Transverse colon (tissue), 4 donors: ENCODE measurements at places on chromosomes 16 and 17.
A peak's percentile ranks its signal among the peaks of the same experiment; 100 is the strongest.

GRCh38 chr17:82815790-82816305 is 24.0 kb downstream of the ZNF750 start:
- DNase-seq, result peak; percentile 58

DNA sequence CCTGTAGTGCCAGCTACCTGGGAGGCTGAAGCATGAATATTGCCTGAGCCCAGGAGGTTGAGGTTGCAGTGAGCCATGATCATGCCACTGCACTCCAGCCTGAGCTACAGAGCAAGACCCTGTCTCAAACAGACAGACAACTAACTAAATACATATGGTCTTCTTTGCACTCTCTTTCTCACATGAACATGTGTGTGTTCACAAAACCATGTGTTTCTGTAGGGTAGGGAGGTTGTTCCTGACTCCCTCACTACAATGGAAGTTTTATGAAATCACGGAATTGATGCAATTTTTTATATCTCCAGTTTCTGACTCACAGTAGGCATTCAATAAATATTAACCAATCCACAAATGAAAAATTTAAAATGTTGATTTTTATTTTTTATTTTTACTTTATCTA is 48.5 kb downstream of the ABHD15 start:
- DNase-seq, result no peak

- peak; percentile 63 for DNase-seq
Observed at GRCh38 chr16:569445-570254, at the start of gene PIGQ. TSS of gene PIGQ (plus strand) at chr16:569968. CDS start at chr16:574075, 4,107 bp downstream.

DNA sequence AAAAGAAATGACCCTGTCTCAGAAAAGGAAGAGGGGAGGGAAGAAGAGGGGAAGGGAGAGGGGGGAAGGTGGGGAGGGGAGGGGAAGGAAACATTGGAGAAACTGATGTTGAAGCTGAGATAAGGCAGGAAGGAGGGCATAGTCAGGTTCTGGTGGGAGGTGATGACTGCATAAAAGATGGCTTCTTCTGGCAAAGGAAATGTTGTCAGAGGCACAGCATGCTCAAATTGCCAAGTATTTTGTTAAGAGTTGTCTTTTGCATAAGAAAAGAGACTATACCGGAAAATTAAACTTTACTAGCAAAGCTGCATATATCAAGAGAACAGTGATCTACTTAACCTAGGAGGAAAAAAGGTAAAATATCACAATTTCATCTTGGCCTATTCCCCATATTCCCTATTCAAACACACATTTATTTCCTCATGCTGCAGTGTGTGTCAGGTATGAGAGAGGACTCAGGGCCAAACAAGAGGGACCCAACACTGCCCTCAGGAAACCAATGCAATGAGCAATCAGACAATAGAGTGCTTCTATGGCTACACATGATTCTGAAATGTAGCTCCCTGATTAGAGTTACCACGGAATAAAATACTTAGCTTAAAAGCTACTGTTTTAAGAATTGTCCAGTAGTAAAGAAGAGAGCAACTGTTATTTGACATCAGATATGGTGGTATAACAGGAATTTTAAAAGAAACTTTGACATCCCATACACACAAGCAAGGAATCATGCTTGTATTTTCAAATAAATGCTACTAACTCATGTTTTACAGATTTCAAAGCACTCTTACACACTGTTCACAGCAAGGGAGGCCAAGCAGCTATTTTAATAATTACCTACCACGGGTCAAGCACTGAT is 80.9 kb downstream of the PARN start:
- no peak for DNase-seq

DNA sequence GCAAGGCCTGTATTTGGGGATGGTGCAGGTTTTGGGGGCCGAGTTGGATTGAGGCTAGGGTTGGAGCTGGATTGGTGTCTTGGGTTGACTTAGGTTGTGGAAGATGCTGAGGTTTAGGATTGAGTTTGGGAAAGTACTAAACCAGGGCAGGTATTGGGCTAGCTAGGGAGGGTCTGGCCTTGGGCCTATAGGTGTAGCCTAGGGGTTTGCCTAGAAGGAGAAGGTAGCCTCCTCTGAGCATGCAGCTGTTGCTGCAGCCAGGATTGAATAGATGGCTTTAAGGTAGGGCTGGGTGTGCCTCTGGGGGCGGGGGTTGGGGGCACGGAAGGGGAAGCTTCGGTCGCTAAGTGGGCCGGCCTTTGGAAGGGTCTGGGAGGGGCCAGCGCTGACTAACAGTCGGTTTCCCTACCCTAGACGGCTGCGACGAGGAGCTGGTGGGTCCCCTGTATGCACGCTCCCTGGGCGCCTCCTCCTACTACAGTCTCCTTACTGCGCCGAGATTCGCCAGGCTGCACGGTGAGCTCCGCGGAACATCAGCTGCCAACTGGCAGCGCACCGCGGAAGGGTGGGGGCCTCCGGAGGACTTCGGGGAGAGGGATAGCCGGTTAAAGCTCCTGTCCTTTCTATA is 1.2 kb downstream of the CNTNAP1 start:
- peak; percentile 58 for DNase-seq

- no peak for DNase-seq
Observed at GRCh38 chr17:27600471-27600870, 30.5 kb upstream of the LGALS9 start.

DNA sequence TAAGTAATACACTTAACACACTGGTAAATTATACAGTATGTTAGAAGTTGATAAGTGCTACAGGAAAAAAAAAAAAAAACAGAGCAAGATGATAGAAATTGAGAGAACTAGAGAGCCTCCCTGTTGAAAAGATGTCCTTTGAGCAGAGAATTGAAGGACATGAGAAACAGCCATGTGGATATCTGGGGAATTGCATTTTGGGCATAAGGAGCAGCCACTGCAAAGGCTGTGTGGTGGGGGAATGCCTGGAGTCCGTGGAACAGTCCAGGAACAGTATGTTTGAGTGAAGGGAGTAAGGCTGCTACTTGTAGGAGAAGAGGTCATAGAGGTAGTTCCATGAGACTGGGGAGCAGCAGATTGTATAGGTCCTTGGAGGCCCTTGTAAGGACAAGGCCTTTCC is 178.4 kb downstream of the FTO start:
- no peak for DNase-seq

DNA sequence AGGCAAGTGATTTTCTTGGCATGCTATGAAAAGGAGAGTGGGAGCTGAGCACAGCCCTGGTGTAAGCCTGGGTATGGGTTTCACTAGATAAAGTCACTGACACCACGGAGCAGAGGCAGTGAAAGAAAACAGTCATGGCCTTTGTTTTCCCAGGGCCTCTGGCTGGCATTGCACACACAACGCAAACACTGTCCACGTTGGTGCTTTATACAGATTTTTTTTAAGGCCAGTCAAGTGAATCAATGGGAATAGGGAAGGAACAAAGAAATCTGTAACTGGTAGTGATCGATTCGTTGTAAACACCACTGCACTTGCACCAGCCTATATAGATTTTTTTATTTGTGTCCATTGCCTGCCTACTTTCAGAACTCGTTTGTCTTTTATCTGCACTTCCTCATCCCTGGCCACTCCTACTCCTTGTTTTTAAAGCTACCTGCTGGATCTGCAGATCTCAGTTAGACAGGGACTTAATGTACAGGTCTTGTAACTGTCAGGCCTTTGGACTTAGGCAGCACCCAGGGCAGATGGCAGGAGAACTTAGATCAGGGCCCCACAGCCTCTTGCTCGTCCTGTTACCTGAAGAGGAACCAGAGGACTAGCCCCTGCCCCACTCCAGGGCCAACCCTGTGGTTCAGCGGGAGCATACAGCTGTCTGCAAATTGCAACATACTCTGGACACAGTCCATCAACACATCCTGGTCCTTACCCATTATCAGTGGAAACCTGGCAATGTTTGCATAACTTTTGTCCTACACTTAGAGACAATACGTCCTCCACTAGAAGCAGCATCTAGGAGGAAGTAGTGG is 10.6 kb upstream of the TMIGD1 start:
- DNase-seq, result peak; percentile 72

DNA sequence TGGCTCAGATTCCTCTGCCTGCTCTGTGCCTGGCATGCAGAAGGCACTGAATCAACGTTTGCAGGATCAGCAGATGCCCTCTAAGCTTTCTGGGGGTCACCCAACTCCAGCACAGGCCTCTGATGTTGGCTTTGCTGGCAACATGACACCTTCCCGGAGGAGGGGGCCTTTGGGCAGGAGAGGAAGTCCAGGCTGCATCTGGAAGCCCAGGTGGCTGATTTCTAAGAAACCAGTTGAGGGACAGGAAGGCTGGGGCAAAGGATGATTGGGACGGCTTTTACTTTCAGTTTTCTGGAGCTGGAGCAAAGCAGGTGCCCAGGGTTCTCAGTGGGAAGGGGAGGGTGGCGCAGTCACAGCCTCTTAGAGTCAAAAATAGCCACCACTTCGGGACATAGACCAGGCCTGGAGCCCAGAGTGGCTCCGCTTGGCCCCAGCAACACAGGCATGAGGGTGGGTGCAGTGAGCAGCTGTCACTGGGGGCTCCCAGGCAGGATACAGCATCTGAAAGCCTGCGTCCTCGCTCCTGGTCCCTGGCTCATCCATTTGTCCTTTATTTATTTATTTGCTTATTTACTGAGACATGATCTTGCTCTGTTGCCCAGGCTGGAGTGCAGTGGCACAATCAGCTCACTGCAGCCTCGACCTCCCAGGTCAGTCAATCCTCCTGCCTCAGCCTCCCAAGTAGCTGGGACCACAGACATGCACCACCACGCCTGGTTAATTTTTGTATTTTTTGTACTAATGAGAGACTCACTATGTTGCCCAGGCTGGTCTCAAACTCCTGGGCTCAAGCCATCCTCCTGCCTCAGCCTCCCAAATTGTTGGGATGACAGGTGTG is 15.1 kb downstream of the SOCS1 start:
- DNase-seq, result no peak

- DNase-seq, result no peak
Observed at GRCh38 chr16:77433146-77433545, 1.7 kb downstream of the ADAMTS18 start.

- DNase-seq, result no peak
Observed at GRCh38 chr16:35732046-35732810, 2272.8 kb downstream of the TP53TG3F start.

DNA sequence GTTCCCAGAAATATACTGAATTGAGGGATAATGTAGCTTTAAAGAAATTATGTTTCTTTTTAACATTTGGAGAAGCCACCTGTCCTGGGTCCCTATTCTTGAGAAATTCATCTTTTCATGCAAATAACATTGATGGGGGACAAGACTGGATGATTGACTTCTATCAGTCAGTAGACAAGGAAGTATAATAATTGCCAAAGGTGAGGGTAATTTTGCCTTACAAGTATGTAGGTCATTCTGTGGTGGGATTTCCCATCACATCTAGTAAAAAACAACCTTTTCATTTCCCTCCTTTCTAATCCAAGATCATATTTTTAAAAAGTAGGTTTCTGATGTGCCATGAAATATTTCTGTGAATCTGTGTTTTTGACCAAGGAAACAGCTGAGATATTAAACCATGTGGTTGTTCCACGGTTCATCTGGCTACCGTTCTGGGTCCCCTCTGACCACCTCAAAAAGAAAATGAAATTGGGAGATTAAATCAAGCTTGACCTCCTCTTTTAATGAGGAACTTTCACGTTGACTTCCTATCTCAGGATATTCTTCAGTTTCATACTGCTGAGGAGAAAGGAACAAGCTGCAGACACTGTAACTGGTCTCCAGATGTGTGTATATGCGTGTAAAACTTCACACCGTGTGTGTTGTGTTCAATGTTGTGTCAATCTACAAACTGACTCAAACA is 138.6 kb downstream of the MAP2K6 start:
- DNase-seq, result no peak

DNA sequence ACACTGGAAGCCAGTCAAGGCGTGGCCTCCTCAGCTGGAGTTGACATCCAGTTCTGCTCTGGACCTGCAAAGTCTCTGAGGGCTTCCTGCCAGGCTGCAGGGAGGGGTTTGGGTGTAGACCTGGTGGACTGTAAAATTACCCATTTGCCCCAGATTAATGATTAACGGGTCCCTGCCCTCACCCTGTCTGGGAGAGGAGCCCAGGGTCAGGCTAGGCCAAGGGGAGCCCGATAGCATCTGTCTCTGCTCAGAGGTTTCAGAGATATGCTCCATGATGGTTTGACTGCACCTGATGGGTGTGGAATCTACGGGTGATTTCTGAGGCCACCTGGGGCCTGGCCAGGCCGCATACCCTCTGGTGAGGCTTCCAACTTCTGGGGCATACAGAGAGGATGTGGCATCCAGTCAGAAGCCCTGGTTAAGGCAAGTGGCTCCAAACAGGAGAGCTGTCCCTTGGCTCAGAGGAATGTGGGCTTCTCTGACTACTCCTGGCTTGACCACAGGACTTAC is 11.2 kb downstream of the PPY start:
- peak; percentile 86 for DNase-seq

- no peak for DNase-seq
Observed at GRCh38 chr16:55057866-55058265, 127.2 kb downstream of the IRX5 start.

- DNase-seq, result no peak
Observed at GRCh38 chr16:85232369-85233142, 120.3 kb upstream of the CIBAR2 start.

DNA sequence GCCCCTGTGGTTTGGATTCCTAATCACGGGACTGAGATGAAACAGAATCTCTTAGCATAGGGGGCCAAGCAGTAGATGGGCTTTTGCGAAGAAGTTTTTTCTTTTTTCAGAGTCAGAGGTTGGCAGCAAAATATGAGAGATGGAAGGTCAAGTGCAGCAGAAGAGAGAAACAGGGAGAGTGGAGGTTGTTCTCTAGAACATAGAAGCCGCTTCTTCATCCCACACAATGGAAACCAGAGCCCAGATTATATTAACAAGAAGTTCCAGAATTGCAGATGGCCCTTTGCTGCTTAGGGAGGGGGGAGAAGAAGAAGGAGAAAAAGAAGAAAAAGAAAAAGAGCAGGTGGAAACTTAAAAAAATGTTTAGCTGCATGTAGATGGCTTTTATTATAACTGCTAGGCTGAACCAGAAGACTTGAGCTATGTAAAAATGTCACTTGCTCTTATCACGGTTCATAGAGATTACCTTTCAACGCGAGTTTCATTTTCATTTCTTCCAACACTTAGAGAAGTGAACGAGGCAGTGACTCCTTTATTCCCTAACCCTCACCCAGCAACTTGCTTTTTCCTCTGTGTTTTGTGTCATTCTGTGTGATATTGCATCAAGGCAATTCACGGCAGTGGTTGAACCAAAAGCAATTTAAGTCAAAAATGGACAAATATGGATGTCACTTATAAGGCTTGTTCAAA is 737.5 kb downstream of the WWOX start:
- DNase-seq, result no peak

GRCh38 chr17:4785311-4786105 is 656 bp downstream of the VMO1 start:
- DNase-seq, result no peak

- DNase-seq, result no peak
Observed at GRCh38 chr16:19892902-19893301, 8.3 kb upstream of the GPRC5B start.

GRCh38 chr17:29705386-29705785 is 82.7 kb upstream of the CORO6 start:
- DNase-seq, result no peak

GRCh38 chr17:74815067-74815466 is 38.9 kb upstream of the NAT9 start:
- no peak for DNase-seq

- peak; percentile 99 for DNase-seq
Observed at GRCh38 chr17:45247429-45248131, 14.3 kb downstream of the SPATA32 start.
